Jurkat, Clone E6-1 (cell line): ENCODE measurements at places on chromosomes 13 and 19.

DNA sequence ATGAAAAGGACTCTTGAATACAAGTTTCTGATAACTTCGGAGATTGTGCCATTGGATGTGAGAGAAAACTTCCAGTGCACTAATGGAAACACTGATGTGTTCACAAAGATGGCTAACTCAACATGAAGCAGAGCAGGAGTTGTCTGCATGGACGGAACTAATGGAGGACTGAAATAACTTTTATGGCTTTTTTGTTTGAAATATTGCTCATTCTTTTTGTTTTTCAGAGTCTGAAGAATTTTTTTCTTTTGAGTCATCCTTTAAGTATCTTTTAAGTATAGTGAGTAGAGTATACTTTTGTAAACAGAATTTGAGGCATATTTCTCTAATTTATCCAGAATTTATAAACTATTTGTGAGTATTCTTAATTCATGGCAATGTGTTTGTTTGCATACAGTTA, 25.7 kb downstream of the CRYL1 start:
- DNase-seq = no peak

DNA sequence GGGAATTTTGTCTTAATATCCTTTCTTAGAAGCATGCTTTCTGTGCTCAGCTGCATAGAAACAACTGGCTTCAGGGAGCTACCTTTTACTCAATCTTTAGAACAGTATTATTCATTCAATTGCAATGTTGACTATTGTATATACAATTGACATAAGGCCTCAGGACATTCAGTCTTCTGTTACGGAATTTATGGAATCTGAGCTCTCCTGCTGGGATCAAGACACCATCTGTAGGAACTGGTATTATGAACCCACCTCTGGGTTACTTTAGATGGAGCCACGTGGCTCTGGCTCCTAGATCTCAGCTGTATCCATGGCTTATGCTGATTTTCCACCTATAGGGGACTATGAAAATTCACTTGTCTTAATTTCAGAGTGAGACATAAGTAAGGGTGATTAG, 716.2 kb upstream of the GPC6 start:
- no peak for DNase-seq

DNA sequence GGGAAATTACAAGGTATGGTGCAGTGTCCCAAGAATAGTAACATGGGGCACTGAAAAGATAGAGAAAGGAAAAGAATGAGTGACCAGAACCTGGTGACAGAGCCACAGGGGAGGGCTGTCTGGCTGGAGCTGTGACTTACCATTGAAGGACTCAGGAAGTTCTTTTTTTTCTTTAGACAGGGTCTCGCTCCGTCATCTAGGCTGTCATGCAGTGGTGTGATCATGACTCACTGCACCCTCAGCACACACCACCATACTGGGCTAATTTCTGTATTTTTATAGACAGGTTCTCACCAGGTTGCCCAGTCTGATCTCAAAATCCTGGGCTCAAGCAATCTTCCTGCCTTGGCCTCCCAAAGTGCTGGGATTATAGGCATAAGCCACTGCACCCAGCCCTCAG, 8.8 kb upstream of the CPB2 start:
- no peak for DNase-seq

- DNase-seq = no peak
These were observed 10.5 kb downstream of the CYTH2 start for GRCh38 chr19:48479686-48480085.

DNA sequence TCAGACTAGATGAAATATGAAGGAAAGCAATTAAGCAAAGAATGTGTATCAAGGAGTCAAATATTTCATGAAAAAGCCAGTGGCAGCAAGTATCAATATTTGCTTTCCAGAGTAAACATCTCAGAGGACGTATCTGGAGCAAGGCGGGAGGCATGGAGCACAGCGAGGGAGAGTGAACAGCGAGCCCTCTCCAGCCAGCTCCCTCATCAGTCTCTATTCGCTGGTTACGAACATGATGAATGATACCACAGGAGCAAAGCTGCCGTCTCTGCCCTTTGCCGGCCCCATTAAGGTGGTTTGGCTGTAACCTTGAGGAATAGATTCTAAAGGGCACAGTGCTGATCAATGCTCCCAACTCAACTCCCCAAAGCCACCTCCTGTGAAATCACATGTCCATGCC, 95.8 kb downstream of the CCNA1 start:
- DNase-seq = no peak

- no peak for DNase-seq
These were observed 980.4 kb downstream of the SLITRK5 start for GRCh38 chr13:88651531-88651930.

DNA sequence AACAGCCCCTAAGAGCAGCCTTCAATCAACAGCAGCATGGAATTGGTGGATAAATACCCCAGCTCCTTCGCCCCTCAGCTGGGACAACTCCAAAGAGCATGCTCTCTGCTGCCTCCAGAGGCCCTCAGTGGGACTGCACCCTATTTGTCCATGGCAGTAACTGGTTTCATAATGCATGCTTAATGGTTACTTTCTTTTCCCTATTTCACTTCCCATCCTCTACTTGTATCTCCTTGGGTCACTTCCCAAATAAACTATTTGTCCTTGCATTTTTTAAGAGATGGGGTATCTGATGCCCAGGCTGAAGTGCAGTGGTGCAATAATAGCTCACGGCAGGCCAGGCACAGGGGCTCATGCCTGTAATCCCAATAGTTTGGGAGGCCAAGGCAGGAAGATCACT, 13.5 kb upstream of the TPM4 start:
- DNase-seq = no peak

- no peak for DNase-seq
These were observed 51.3 kb upstream of the GAS6 start for GRCh38 chr13:113915012-113915763.

DNA sequence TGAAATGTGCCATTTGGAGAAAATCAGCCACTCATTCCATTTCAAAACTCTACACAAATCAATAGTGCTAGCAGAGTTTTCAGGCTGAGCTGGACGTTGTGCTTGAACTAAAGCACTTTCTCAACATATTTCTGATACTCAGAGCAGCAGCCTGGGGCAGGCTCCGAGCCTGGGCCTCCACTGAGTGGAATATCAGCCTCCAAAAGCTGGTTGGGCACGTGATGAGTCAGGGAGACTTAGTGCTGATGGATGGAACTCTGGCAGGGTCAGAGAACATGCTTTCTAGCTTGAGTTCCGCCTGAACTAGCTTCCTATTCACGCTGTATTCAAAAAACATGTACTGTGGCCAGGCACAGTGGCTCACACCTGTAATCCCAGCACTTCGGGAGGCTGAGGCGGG, 85.8 kb upstream of the PCDH8 start:
- no peak for DNase-seq

GRCh38 chr13:51619614-51620013, 35.4 kb downstream of the WDFY2 start:
- no peak for DNase-seq

GRCh38 chr19:48630296-48631063, 6.7 kb downstream of the DBP start:
- DNase-seq = no peak

DNA sequence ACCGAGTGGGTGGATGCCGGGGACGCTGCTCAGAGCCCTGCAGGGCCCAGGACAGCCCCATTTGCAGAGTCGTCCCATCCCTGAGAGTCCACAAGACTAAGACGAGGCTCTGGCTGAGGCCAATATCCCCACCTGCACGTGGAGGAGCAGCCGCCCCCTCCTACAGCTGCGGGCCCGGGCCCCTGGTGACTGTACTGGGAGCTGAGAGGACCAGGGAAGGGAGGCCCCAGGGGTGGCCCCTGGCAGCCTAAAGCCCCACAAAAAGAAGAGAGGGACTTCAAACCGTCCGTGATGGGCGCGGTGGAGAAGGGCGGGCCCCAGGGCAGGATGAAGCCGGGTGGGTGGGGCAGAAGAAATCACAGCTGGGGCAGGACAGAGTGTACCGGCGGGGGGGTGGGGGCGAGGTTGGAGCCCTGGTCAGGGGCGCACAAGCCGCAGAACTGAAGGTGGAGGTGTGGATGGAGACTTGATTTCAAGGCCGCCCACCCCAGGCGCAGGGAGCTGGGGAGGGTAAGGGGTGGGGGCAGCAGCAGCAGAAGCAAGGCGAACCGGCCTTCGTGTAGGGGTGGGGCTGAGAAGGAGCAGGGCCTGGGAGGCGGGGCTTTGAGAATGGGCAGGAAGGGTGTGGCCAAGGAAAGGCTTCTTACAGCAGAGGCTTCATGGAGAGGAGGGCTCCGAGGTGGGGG, 12.9 kb downstream of the CFD start:
- DNase-seq = peak; percentile 90

GRCh38 chr13:84999252-84999651, 800.0 kb downstream of the SLITRK6 start:
- no peak for DNase-seq

DNA sequence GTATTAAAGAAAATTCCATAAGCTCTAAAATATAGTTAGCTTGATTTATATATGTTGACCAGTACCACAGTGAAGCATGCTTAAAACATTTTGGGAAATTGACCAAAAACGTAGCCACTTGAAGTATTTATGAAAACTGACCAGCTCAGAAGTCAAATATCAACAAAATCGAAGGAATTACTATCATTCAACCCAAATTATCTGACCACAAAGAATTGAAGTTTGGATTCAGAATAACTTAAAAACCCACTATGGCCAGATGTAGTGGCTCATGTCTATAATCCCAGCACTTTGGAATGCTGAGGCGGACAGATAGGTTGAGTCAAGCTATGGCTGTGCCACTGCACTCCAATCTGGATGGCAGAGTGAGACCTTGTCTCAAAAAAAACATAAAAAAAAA, 31.9 kb downstream of the GPALPP1 start:
- no peak for DNase-seq

DNA sequence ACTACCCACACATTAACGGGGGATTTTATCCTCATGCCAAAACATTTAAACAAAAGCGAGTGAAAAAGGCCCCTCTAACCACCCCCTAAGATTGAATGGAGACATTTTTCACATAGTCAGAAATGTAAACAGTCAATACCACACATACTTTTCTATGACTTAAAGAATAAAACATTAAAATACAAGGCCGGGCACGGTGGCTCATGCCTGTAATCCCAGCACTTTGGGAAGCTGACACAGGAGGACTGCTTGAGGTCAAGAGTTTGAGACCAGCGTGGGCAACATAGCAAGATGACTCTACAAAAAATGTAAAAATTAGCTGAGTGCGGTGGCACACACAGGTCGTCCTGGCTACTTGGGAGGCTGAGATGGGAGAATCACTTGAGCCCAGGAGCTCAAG, 47.3 kb downstream of the MPHOSPH8 start:
- no peak for DNase-seq

GRCh38 chr13:60047918-60048317, 115.8 kb downstream of the DIAPH3 start:
- DNase-seq = no peak

GRCh38 chr19:17855280-17856152, 4.2 kb upstream of the RPL18A start:
- peak; percentile 45 for DNase-seq

GRCh38 chr13:66914155-66914554, 316.0 kb downstream of the PCDH9 start:
- no peak for DNase-seq

GRCh38 chr19:13610039-13610691, 103.9 kb upstream of the CACNA1A start:
- DNase-seq = peak; percentile 41

DNA sequence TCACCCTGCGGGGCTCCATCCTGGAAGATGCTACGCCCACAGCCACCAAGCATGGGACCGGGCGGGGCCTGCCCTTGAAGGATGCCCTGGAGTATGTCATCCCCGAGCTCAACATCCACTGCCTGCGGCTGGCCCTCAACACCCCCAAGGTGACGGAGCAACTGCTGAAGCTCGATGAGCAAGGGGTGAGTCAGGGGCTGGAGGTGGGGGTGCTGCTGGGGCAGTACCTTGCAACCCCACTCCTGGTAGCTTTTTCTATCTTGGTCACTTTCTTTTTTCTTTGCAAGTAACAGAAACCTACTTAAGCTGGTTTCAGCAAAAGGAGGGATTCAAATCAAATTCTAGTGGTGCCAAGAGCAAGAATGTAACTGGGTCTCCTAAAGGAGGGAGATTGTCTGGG, 124.1 kb downstream of the DPF1 start:
- DNase-seq = no peak

DNA sequence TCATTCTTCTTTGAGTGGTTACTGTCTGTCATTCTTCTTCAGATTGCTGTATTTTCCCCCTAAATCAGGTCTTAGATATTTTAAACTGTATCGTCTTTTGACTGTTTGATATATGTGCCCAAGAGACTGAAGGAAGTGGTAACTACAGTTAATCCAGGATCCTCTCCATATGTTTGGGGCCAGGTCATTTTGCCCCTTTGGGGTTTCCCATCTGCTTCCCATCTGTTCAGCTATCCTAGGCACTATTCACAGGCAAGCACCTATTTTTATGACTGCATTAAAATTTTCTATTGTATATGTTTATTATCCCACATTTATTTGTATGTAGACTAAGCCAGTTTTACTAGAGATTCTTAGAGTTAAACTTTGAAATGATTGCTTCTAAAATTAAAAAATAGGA, 244.2 kb downstream of the PCCA start:
- DNase-seq = no peak

GRCh38 chr19:7983995-7984837, 21.2 kb downstream of the ELAVL1 start:
- DNase-seq = no peak

- no peak for DNase-seq
These were observed 201.0 kb upstream of the RXFP2 start for GRCh38 chr13:31538067-31539042.

DNA sequence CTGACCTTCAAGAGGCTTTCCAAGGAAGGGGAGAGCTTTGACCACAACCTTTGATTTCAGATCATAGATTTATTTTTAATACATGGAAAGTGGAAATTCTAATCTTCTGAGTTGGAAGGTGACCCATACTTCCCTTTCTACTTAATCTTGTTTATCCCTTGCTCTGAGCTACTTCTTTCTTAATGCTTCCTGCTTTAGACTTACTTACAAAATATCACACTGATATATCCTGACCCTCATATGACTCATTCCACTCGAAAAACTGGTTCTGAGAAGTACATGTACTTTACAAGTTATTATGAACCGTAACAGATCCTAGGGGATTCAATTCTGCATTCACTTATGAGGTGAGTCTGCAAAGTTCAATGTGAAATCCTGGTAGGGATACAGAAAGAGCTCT, 76.2 kb upstream of the IRS2 start:
- DNase-seq = no peak

DNA sequence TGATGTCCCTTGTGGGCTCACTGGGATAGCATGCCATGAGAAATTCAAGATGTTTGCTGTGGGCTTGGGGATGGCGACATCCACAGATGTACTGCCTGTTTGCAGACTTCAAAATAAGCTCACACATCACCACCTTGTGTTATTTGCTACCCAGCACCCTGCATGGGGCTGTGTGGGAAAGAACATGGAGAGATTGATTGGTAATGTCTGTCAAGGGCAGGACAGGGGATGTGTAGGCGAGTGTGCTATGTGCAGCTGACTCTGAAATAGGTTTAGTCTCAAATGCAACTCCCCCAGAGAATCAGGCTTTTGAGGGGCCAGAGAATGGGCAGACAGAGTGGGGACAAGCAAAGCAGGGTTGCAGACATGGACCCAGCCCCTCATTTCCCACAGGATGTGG, 24.7 kb downstream of the PNPLA6 start:
- no peak for DNase-seq
